KBM-7 (cell line): ENCODE measurements at places on chromosomes 6 and 20.

DNA sequence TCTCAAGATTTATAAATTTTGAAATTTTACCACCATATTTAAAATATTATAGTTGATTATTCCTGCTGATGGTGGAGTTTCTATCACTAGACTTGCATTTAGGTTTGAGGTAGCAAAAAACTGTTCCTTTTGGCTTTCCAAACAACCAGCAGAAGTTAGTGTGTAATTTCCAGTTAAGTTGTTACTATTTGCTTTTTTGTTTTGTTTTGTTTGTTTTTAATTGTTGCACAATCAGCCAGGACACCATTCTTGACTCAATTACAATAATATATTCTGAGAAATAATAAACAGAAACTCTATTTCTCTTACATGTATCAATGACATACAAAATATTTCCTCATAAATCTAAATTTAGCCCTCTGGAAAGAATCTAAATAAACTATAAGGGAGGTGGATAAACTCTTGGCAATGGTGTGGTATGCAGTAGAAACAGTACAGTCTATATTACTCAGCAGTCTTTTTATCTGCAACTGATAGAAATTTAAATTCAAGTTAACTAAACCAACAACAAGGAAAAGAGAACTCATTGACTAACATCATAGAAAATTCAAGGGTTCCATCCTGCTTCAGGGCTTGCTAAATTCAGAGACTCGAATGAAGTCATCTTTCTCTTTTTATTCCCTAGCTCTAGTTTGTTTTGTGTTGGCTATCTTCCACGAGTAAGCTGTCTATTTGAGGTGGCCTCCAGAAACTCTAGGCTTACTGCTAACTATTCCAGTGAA is 19.4 kb upstream of the COL19A1 start:
- DNase-seq = no peak

- DNase-seq = no peak
Observed at GRCh38 chr6:33163540-33163939, 28.7 kb downstream of the COL11A2 start.

DNA sequence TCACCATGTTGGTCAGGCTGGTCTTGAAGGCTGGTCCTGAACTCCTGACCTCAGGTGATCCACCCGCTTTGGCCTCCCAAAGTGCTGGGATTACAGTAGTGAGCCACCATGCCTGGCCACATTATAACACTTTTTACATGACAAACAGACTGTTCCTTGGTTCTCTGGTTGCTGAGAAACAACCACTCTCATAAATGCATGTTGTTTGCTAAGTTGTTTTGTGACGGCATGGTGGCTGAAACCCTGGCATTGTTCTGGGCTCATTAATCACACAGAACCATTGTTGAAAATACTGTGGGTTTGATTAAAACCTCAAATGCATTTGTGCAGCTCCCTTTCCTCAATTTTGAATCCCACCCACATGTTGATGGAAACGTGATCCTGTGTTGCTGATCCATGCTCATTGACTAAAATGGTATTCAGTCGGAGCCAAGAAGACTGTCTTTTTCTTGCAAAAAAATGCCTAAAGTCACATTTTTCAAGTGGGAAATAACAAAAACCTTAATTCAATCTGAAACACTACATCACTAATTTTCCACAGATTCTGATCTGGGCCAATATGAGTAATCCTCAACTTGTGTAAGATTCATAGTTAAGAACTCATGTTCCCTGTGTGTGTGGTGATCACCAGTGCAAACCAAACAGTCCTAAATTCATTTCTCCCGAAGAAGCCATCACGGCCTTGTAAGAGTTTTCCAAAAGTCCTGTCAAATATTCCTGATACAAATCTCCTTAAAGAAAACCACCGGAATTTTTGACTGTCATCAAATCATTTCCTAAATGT is 132.8 kb downstream of the FNDC1 start:
- no peak for DNase-seq

DNA sequence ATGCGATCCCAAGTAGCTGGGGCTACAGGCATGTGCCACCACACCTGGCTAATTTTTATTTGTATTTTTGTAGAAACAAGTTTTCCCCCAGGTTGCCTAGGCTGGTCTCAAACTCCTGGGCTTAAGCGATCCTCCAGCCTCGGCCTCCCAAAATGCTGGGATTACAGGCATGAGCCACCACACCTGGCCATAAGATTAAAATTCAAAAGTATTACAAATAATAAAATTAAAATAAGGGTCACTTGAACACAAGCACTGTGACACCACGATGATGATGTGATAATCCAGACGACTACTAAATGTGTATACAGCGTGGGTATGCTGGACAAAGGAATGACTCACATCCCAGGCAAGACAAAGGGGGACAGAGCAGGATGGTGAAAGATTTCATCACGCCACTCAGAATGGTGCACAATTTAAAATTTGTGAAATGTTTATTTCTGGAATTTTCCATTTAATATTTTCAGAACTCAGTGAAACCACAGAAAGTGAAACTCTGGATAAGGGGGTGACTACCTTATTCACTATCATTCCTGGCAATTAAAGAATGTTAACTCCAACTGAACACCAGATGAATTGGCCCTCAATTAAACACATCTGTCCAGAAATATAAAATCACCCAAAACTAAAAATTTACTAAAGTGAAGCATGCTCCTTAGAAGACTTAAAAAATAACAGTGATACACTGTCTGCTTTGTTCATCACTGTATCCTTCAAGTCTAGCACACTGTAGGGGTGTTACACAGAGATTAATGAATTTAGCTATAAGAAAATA is 13.1 kb downstream of the B4GALT5 start:
- DNase-seq = no peak

GRCh38 chr6:163284151-163284550 is 130.4 kb upstream of the QKI start:
- DNase-seq = no peak

GRCh38 chr20:19120569-19120968 is 91.9 kb upstream of the SLC24A3 start:
- no peak for DNase-seq

DNA sequence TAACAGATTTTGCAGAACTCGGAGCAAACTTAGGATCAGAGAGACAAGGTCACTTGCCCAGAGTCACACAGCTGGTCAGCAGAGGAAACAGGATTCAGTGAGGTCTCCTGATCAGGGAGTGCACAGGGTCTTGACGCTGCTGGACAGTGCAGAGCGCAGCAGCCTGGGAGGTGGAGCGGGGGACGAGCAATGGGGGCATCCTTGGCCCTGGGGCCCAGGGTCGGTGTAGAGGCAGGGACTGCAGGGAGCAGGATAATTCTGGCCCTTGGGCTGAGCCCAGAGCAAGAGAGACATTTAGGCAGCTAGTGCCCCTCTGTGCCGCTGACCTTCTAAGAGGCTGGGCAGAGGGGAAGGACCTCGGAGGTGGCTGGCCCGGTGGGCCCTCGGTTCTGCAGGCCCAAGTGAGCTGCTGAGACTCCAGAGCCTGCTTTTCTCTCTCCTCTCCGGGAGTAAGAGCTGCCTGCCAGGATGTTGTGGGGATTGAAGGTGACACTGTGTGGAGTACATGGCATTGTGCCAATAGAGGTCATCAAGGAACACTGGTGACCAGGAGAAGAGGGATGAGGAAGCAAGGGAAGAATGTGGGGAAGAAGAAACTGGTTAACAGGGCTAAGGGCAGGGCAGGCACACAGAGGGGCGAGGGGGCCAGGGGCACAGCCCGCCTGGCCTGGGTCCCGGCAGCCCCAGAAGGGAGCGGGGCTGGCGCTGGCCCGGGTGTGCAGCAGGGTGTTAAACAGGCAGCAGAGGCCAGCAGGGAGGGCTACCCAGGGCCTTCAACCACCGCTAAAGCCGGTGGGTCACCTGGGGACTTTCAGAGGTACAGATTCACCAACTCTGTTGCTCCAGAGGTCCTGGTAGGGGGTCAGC is 122.0 kb downstream of the AGPAT4 start:
- DNase-seq = no peak

DNA sequence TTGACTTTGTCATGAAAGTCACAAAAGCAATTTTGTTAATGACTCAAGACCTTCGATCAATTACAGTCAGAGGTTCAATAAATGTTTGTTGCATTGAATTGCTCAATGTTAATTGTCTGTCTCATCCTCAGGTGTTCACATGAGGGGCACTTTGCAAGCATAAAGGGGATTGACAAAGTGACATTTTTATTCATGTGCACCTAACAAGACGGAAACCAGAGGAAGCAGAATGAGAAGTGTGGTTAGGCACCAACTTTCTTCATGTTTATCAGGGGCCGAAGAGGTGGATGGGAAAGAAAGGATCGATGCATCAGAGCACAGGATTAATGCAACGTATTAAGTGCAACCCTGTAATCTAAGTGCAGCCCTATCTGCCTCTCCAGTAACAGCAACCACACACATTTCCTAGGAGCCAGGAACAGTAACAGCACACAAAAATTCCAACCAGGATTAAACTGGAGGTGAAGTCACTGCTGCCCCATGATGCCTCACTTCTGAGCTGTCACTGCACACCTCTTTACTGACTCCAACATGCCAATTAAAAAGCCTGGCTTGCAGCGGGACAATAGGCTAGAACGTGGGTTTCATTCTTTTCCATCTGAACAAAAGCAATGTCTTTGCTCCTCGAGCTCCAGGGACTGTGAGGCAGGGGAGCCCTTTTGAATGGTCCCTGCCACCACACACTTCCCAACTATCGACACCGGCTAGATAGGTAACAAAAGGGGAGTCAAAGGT is 262.7 kb downstream of the CD83 start:
- DNase-seq = no peak
